ENCODE measurements at places on chromosomes 6 and 20.
A peak's percentile ranks its signal among the peaks of the same experiment; 100 is the strongest.

- no peak for DNase-seq
Observed at GRCh38 chr20:4038676-4039370, 23.5 kb upstream of the RNF24 start.

GRCh38 chr20:5401277-5401875 is 84.6 kb upstream of the PROKR2 start:
- no peak for DNase-seq

DNA sequence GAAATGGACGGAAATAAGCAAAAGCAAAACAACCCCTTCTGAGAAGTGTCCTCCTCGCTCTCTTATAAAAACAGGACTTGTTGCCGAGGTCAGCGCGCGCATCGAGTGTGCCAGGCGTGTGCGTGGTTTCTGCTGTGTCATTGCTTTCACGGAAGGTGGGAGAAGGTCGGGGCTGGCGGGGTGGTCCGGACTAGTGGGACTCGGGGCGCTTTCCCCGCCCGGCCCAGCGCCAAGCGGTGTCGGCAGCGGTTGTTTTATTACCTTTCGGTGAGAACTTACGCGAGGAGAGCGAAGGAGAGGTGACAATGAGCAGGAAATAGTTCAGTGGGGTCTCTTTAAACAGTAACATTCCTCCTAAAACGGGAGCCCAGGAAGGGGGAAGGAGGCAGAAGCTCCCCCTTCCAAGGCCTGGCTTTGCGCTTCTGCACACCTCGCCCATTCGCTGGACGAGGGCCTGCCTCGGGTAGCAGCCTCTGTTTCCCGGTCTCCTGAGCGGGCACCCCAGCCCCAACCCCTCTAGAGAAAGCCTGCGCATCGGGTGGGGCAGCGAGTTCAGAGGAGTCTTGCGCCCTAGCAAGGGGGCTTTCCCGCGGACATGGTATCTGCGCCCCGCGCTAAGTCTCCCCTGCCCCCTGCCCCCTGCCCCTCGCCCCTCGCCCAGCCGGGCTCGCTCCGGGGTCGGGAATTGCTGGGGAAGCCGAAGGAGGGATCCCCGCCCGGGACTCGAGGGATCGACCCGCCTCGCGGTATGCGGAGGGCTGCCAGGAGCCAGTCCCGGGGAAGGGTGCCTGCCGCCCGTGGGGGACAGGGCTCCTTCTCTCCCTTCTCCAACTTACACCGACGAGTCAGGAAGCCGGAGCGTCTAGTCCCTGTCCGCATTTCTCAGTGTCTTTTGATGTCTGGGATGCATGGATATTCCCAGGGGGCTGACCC is 1.2 kb upstream of the TBXT start:
- DNase-seq: no peak

GRCh38 chr6:15793288-15793687 is 130.5 kb upstream of the DTNBP1 start:
- DNase-seq: no peak

- DNase-seq: no peak
Observed at GRCh38 chr6:35519313-35520015, 6.8 kb upstream of the TULP1 start.

DNA sequence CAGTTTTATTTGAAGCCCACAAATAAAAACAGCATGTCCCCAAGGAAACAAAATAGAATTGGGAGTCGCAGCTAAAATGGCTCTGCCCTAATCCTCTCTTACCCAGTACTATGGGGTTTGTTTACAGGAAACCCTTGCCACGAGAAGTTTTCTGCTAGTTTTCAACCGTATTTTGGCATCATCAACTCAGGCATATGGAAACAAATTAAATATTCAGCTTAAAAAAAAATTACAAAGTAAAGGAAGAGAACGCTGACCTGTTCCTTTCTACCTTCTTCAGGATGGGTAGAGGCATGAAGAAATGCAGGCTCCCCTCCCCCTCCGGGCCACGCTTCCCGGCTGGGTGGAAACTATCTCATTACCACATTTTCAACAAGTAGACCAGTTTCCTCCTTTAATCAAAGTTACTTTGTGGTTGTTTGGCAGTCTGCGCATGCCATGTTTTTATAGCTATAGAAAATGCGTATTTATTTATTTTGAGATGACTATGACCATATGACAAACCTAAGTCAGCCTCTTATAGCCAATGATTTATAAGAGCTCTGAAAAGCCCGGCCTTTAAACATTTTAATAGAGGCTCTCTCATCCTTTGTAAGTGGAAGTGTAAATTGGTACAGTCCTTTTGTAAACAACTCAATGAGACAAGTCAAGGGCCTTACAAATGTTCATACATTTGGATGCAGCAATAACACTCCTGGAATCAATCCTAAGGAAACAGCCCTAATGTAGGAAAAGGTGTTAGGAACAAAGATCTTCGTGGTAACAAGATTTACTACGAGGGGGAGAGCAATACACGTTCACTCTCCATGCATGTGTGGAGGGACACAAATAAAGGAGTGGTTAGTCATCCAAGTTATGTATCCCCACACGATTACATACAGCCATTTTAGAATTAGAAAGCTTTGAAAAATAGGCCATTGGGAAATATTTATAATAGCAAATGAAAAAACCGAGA is 16.1 kb upstream of the ZNF217 start:
- DNase-seq: peak; percentile 53

- DNase-seq: no peak
Observed at GRCh38 chr6:25315194-25316177, 36.3 kb downstream of the CARMIL1 start.

- DNase-seq: no peak
Observed at GRCh38 chr20:62494980-62495748, 19.4 kb upstream of the GATA5 start.

GRCh38 chr20:17589161-17589834 is 19.4 kb downstream of the DSTN start:
- DNase-seq: no peak
